ENCODE measurements at places on chromosomes 3 and 15.
A peak's percentile ranks its signal among the peaks of the same experiment; 100 is the strongest.

- DNase-seq = no peak
These were observed 15.3 kb downstream of the SCG3 start for GRCh38 chr15:51696566-51696965.

DNA sequence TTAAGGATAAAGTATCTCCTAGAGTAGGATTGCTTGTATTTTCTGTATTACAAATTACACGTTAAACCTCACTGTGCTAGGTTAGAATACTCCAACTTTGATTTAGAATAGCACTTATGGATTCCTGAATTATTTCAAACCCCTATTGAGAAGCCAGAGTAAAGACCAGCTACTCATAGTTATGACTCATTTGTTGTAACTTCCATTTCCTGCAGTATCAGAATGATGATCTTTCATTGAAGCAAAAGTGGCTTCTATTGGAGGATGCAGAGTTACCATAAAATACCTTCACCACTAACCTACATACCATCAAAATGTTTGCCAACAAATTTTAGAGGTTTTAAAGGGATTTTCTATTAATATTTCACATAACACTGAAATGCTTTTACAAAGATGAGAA lies 1322.7 kb upstream of the ALCAM start:
- no peak for DNase-seq

GRCh38 chr15:62165793-62166375 lies 799 bp upstream of the C2CD4B start:
- DNase-seq = no peak

DNA sequence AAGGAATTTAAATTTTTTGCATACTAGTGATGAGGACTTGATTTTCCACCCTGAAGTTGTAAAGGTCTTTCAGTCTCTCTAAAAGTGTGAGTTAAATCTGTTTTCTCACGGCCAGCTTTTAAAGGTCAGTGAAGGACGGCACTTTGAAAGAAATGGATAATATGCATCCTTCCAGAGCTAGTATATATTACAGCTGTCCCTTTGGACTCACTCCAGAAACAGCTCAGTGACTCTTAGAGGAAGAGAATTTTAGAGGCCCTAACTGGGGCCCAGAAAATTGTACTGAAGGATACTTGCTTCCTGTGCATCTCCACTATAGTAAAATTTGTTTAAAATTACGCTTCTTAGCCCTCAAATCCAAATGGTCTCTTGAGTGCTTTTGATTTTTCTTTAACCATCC lies 41.6 kb downstream of the PIK3CA start:
- DNase-seq = no peak

DNA sequence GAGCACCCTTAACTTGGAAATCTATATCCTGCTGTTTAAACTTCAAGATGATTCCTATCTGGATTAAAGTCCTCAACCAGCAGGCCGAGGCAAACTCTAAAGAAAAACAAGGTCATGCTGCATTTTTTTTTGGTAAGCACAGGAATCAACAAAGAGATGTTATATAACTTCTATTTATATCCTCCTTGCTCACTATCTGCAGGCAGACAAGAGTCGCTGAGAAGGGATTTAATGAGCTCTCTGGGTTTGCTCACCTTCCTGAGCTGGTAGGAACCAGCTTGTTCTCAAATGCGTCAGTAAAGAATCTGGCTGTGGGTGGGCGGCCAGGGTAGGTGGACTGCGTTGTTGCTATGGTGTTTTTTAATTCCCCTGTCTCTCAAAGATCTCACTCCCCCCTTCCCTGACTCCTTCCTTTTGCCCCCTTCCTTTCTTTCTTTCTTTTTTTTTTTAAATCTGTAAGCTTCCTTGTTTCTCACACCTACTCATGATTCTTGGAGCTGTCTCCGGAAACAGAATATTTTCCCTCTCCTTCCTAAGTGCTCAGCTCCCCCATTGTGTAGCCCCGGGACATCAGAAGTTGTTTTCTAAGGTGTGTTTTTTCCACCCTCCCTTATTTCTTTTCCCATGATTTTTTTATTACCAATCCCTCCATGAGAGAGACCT lies 228.8 kb upstream of the BHLHE40 start:
- no peak for DNase-seq

DNA sequence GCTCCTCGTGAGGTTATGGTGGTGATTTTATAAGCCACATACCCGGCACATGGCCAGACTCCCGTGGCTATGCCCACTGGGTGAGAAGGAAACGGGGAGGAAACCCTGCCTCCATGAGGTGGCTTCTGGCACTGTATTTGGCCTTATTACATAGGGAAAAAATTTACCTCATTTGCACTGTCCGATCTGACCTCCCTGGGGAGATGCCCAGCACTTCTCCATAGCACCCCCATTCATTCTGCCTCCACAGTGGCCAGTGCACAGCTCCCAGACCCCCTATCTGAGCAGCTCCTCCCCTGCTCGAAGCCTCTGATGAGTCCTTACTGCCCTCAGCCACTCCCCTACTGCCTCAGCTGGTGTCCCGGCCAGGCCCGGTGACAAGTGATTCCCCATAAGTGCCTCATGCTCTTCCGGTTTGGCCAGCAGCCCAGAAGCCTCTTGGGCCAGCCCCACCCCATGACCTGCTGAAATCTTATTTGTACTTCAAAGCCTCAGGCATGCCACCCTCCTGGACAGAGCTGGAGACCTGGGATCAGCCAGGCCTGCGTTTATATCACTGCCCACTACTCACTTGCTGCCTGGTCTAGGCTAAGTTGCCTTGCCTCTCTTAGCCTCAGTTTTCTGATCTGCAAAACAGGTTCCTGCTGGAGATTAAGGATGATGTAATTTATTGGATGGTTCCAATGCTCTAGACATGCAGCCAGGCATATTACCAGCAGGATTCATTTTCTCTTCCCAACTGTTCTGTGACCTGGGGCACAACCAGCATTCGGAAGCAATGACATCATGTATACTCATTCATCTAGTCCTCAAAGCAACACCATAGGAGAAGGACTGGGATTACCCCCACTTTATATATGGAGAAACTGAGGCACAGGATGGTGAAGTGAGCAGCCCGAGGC lies 30.6 kb upstream of the SLC6A6 start:
- DNase-seq = peak; percentile 93

DNA sequence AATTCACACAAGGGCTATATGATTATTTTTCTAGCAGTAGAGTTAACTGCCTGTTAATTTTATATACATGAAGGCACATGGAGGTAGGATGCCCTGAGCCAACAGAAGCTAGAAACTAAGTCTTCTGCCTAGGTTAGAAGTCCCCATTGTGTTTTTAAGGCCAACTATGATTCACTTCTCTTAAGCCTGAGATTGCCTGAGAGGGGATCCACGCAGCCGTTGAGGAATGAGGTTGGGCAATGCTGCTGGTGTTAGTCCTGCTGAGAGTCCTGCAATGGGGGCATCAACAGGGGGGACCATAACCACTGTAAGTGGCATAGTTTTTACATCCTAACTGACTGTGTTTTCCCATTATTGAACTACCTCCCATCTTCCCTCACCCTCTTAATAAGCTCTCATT lies 60.1 kb upstream of the PFN2 start:
- DNase-seq = no peak

GRCh38 chr3:15636028-15636709 lies 34.6 kb downstream of the BTD start:
- DNase-seq = peak; percentile 70

- no peak for DNase-seq
These were observed 18.1 kb downstream of the ARL8B start for GRCh38 chr3:5140230-5140621.

DNA sequence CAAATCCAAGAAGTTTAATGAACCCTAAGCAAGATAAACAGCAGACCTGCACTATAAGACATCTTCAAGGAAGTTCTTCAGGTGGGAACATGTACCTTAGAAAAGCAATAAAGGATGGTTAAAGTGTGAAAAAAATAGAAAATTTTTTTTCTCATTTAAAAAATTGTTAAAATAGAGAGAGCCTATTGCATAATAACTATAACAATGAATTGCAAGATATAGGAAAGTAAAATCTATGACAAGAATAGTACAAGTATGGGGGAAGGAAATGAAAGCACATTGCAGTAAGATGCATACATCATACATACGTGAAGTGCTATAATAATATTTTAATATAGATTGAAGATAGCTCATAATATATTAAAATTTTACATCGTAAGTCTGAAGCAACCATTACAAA lies 310.1 kb upstream of the KCNMB2 start:
- DNase-seq = no peak

DNA sequence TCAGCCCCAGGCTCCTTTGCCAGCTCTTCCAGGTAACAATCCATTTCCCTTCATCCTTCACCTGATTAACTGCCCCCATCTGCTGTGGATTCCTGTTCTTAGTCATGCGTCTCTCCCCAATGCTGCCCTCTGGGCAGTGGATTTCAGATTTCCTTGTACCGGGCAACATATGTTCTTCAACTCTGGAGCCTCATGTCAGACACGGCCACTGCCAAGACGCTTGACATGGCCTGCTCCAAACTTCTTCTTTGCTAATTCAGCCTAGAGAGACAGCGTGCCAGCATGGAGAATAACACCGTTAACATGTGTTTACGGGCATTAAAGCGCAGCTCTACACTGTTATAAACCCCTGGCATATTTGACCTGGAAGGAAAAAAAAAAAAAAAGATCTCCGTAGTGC lies 1035.1 kb upstream of the NR2F2 start:
- DNase-seq = no peak

- DNase-seq = no peak
These were observed 95.9 kb downstream of the FAM43A start for GRCh38 chr3:194781617-194782016.

DNA sequence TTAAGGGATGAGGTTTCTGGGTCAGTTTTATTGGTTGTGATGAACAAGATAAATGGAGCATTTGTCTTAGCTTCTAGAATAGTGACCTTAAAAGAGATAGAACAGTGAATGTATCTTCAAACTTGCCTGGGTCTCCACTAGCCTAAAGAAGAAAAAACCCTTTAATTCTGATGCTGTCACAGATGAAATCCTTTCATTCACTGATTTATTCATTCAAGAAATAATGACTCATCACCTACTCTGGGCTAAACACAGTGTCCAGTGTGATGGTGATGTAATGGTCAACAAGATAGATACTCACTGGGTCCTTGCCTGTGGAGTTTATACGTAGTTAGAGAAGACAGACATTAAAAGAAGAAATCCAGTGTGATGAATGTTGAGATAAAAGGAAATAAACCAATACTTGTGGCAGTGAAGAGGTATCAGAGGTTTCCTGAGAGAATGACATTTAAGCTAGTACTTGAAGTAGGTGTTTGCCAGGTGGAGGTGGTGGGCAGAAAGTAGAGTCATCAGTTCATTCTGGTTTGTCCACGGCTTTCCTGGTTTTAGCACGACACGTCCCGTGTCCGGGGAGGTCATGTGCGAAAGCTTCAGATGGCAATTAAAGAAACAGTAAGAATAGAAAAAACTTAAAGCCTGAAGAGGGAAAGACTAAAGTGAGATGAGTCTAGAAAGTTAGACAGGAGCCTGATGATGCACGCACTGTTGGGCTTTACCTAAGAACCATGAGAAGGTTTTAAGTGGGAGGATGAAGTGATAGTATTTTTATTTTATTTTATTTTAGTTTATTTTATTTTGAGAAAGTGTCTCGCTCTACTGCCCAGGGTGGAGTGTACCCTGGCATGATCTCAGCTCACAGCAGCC lies 18.5 kb downstream of the PAK2 start:
- peak; percentile 54 for DNase-seq

DNA sequence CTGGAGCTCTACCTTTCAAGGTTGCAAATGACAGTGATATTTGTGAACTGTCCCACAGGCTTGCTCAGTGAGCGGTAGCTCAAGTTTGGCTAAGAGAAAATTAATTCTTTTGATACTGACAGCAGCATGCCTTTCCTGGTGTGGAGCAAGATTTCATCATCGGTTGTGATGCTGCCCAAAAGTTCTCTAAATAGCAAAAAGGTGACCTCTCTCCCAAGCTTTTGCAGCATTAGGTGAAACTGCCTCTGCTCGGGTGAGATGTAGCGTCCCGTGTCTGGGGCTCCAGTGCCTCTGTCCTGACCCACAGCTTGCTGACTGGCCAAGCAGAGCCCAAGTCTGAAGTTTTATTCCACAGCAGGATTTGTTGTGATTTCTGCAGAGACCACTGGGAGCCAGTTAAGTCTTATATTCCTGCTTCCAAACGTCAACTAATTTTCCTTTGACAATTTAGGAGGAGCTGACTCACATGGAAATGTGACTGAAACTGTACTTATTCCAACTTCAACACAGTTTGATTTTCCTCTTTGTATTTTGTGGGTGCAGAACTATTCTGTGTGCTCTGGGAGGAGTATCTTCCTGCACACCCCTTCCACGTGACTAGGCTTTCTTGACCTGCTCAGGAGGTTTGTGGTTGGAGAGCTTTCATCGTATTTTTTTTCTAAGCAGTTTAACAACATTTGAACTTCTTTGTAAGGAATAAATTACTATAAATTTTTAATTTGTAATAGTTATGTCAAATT lies 5.9 kb downstream of the SYNM start:
- no peak for DNase-seq

GRCh38 chr3:185363662-185364203 lies 797 bp downstream of the MAP3K13 start:
- DNase-seq = peak; percentile 60

GRCh38 chr15:56783857-56784661 lies 50.8 kb upstream of the ZNF280D start:
- DNase-seq = no peak

DNA sequence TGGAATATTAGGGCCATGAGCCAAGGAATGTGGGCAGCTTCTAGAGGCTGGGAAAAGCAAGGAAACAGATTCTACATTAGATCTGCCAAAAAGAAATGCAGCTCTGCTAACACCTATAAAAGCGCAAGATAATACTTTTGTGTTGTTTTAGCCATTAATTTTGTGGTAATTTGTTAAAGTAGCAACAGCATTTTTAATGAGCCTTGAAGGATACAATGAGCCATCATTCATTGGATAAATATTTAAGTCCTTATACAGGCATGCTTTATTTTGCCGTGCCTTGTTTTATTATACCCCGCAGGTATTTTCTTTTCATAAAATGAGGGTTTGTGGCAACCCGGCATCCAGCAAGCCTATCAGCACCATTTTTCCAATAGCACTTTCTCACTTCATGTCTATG lies 15.0 kb downstream of the ARL14 start:
- no peak for DNase-seq

GRCh38 chr15:31255176-31255510 lies 71.5 kb upstream of the KLF13 start:
- DNase-seq = no peak

DNA sequence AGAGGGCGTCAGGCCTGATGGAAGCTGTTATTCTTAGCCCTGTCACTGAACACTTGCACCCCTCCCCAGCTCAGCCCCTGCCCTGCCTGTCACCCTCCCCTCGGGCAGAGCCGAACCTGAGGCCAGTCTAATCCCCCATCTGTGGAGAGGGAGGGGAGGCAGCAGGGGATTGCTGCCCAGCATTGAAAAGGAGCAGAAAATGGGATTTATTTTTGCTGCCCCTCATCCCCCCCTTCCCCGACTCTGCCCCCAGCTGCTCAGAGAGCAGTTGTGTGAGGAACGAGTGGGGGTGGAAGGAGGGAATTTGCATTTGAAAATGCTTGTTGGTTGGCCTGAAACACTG lies 71.6 kb downstream of the EPHB3 start:
- DNase-seq = no peak
